ENCODE measurements at places on chromosomes 3 and 15. TPM values are rescaled to one million over a fixed set of nuclear protein-coding genes. Genes with fewer than 3 reads are reported as not detected.
A peak's percentile ranks its signal among the peaks of the same experiment; 100 is the strongest.

SLC6A20 gene
- total RNA-seq, result not detected

MESP2 gene
- 0.14 TPM for total RNA-seq

GRIP2 gene
- total RNA-seq, result not detected

P2RY13 gene
- total RNA-seq, result not detected

PIF1 gene
- total RNA-seq, result 14.7 TPM

HSPBAP1 gene
- total RNA-seq, result 7.7 TPM

GOLGA8M gene
- 0.35 TPM for total RNA-seq

PPP1R14D gene
- not detected for total RNA-seq

GRCh38 chr15:45586125-45586524 is 1.1 kb upstream of the BLOC1S6 start:
- DNase-seq, result no peak

DNA sequence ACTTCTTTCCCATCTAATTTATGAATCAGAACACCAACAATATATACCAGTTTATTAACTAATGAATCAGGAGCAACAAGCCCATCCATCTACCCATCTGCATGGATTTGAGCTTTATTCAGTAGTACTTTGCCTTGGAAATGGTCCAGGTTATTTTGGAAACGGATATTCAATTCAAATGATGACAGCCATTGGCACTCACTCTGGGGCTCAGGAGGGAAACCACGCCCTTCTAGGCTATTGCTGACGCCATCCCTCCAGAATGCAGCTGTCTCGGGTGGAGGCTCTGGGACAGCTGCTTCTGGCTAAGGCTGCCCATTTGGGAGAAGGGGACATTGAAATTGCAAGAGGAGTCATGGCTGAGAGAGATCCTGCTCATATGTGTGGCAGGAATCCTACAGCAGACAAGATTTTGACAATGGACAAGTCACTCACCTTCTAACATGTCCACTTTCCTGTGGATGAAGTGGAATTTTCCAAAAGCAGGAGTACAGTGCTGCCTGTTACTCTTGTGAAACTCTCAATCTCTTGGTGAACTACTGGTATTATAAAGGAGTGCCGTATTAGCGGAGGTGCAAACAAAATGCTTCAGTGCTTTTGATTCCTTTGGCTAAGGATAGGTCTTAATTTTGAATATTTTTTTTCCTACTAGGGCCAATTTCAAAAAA is 29.3 kb upstream of the TRAK1 start:
- DNase-seq, result peak; percentile 67

GRCh38 chr3:155495387-155495786 is 201.9 kb upstream of the STRIT1 start:
- DNase-seq, result no peak

GRCh38 chr3:13712682-13713180 is 163.8 kb downstream of the FBLN2 start:
- DNase-seq, result no peak

- no peak for DNase-seq
Observed at GRCh38 chr3:46059432-46059831, 32.1 kb upstream of the XCR1 start.

- DNase-seq, result no peak
Observed at GRCh38 chr3:94561094-94561493, 498.2 kb downstream of the NSUN3 start.

DNA sequence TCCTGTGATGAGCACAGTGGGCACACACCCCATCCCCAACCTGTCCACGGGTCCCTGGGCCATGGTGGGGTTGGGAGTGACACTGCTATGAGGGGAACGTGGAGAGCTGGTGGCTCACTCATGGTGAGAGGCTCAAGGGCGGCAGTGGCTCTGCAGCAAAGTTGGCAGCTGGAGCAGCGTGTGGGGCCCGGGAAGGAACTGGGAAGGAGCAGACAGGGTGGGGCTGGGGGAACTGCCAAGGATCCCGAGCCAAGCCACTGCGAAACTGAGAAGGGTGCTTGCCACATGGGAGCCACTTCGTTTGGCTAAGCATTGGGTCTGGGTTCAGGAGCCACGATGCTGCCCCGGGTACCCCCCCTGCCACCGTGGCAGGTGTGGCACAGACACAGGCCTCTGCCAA is 80.1 kb downstream of the SNRK start:
- DNase-seq, result no peak

DNA sequence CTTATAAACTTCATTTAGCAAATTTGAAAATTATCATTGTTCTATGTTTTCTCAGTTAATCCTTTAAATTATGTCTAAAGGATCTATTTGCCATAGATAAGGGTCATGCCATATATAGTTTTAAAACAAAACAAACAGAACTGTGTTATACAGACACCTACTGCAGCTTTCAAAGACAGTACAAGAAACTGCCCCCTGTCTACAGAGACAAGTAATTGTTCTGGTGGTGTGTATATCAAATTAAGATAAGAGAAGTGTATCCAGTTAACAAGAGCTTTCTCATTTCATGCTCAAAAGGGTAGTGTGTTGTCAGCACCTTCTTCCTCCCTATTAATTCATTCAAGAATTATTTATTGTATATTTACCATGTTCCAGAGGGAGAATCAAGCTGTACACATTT is 201.2 kb downstream of the FMN1 start:
- no peak for DNase-seq

DNA sequence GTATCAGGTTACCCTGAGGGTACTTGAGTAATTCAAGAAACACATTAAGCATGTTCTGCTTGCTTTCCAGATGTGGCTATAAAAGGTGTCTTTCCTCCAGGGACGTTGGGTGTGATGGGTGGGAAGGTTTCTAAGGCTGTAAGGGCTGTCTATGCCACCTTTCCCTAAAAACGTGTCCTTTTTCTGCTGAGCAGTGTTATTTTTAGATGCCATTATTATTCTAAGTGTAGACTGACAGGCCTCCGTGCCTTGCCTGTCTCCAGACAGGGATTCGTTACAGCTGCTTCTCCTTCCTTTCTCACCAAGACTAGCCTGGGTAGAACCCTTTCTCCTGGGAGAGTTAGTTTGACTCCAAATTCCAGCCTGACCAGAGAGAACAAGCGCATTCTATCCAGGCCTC is 26.8 kb upstream of the RHO start:
- no peak for DNase-seq

GRCh38 chr3:88010810-88011209 is 48.0 kb downstream of the CGGBP1 start:
- no peak for DNase-seq

DNA sequence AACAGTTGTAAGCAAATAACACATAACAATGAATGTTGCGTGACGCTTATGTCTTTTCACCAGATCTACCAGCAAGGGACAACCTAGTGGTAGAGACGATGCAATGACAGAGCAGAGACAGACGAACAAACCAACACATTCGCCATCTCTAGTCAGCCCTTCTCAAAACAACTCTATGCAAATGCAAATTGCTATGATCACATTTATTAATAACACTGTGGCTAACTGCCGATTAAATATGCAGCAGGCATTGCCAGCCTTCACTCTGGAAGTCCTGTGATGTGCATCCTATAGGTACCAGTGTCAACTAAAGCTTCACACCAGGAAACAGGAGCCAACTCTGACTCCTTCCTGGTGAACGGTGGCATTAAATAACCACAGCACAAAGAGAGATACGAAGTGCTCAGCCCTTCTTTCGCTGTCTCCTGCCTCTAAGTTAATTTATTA is 94.2 kb downstream of the FOXP1 start:
- no peak for DNase-seq
